ENCODE measurements at places on chromosomes 16 and 17.
A peak's percentile ranks its signal among the peaks of the same experiment; 100 is the strongest.

DNA sequence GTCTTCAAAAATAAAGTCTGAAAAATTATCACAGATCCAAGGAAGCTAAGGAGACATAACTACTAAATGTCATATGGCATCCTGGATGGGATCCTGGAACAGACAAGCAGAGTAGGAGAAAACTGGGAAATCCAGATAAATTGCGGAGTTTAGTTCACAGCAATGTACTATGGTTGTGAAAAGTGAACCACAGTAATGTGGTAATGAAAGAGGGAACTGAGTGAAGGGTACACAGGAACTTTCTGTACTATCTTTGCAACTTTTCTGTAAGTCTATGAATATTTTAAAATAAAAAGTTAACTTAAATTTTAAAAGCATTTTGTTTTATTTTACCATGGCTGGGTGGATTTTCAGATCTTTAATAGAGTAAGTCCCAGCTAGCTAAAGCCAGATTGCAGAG lies 16.3 kb downstream of the SLFN12L start:
- DNase-seq = no peak

DNA sequence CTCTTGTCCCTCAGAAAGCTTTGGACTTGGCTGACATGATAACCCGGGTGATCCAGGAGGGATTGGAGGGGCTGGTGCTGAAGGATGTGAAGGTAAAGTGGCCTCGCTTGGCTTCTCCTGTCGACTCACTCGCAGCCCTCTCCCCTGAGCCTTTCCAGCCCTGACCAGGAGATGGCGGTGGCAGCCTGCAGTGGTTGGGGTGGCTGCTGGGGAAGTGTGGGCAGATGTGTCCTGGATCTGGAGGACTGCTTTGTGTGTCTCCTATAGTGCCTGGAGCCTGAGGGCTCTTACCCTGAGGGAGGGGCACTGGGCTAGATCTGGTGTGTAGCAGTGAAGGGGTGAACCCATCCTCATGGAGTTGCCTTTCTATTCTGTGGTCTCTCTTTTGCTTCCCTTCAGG lies 17.9 kb downstream of the LIG3 start:
- DNase-seq = peak; percentile 49

DNA sequence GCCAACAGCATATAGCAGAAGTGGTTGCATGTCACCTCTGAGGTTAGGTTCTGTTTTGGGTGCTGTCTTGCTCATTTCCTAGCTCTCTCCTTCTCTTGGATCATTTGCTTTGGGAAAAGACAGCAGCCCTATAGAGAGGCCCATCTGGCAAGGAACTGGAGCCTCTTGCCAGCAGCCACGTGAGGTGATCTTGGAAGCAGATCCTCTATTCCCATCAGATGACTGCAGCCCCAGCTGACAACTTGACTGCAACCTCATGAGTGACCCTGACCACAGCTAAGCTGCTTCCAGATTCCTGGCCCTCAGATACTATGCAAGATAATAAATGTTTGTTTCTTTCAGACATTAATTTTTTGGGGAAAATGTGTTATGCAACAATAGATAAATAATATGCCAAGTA lies 213.3 kb upstream of the HS3ST4 start:
- DNase-seq = no peak

DNA sequence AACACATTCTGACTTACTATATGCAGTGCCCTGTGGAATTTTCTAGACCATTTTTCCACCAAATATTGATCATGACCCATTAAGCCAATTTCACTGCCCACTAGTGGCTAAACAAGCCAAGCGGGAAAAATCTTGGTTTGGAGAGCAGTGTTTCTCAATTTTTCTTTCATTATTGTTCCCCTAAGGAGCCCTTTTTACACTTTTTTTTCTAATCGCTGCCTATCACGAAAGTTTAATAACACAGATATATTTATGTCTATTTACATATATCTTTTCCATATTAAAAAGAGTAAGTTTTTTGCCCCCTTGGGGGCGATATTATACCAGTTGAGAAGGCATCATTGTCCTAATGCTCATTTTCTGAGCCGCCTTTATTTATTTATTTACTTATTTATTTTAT lies 10.8 kb upstream of the TLCD3B start:
- DNase-seq = peak; percentile 10

DNA sequence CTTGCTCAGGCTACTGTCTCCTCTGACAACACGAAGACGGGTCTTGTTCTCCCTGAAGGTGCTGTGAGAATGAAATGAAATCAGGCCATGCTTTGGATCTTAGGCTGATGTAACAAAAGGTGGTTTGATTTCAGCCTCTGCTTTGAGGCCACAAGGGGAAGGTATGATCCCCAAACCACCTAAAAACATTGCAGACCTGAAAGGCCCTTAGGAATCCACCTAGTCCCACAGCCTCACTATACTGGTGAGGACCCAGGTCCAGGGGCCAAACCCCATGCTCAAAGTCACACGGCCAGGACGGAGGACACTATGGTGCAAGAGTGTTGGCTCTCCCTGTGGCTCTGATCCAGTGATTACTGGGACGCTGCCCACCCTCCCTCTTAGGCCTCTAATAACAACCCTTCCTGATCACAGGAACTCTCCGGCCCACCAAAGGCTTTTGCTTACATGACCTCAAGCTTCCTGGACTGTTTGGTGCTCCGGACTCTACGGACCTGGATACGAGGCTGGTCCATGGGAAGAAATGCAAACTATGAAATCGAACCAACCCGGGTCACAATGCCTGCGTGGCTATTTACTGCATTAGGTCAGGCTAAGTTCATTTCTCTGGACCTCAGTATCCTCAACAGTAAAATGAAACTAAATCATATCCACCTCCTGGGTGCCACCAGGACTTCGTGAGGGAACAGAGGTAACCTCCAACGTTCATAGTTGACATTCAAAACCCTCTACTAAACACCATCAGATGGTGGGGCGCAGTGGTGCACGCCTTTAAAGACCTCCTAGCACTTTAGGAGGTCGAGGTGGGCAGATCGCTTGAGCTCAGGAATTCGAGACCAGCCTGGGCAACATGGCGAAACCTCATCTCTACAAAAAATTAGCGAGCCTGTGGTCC lies 1.5 kb downstream of the TRIM25 start:
- no peak for DNase-seq

- peak; percentile 48 for DNase-seq
Observed at GRCh38 chr16:1863681-1864460, 8.1 kb downstream of the MEIOB start.

DNA sequence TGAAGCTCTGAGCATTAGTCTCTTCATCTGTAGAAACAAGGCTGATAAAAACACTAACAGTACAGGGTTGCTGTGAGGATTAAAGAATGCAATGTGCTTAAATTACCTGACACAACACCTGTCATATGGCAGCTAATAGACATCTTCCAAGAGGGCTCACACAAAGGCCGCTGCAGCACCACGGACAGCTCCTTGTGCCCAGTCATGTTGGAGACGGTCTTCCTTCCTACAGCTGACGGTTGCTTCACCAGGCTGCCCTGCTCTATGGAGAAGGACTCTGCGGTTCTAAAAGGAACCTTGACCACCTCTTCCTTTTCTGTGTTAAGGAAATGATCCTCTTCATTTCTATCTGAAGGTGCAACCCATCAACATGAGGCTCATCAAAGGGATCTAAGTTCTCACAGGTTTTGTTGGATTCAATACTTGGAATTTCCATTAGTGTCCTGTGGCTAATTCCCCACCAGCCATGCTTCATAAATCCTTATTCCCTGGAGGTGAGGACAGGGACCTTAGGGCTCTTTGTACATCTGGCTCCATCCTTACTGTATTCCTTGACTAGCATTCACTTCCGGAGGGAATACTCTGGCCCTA lies 138.9 kb upstream of the CES5A start:
- DNase-seq = no peak

DNA sequence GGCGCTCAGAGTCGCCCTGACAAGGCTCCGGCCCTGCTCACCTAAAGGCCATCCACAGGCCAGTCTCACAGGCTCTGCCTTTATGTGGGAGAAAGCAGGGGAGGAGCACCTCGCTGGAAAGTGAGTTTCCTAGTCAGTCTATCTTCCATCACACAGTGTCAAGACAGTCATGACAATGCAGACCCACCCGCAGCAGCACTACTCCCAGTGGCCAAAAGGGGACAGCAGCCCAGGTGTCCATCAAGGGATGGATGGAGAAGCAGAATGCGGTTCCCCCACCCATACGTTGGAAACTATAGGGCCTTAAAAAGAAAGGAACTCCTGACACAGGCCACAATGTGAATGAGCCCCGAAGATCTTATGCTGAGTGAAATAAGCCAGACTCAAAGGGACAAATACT lies 226.8 kb downstream of the ENGASE start:
- DNase-seq = no peak

GRCh38 chr16:64659866-64660265 lies 462.0 kb downstream of the CDH11 start:
- DNase-seq = no peak

GRCh38 chr17:41116297-41116696 lies 1.9 kb downstream of the KRTAP4-11 start:
- no peak for DNase-seq

DNA sequence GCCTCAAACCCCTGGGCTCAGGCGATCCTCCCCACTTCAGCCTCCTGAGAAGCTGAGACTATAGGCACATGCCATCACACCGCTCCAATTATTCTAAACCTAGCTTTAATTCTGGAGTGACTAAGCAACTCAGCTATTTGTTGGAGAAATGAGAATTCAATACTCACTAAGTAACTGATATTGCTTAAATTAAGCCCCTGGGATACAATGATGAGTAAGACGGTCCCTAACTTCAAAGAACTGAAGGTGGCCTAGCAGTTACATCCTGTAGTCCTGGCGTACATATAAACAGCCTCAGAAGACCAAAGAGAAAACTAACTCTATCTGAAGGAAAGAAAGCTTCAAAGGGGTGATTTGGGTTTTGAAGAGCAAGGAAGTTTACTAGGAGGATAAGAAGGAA lies 25.0 kb downstream of the XPO6 start:
- no peak for DNase-seq

DNA sequence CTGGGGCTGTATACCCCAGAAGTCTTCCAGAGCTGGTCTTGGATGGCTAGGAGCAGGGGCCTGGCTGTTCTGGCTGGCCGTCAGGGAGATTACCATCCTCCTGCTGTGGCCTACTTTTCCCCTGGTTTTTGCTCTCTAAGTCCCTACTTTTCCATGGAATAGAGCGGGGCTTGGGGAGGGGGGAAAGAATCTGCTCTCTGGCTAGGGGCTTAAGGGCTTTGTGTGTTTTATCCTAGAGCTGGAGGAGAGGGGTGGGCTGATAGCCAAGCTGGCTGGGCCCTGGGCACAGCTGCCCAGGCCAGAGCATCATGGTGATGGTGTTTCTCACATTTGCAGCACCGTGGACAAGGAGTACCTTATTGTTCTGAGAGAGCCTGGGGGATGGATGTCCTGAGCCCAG lies 3.6 kb downstream of the NRN1L start:
- no peak for DNase-seq

- no peak for DNase-seq
Observed at GRCh38 chr16:85631802-85632393, 18.8 kb downstream of the GSE1 start.

DNA sequence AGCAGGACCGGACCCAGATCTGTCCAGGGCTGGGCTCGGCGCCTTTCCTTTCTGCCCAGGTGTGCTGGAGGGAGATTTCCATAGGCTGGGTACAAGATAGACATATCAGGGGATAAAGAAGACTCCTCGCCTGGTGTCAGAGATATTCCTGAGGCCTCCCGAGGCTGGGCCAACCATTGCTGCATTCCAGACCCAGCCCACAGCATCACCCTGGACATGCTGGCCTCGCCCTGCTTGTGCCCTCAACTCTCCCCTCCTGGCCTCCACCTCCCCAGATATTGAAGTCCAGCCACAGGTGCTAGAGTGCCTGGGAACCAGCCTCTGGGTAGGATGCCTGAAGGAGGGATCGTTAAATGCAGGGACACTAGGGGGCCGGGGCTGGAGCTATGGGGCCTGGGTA lies 2.1 kb downstream of the CD300LG start:
- DNase-seq = no peak

GRCh38 chr16:21994856-21995465 lies 6.0 kb downstream of the PDZD9 start:
- DNase-seq = no peak

DNA sequence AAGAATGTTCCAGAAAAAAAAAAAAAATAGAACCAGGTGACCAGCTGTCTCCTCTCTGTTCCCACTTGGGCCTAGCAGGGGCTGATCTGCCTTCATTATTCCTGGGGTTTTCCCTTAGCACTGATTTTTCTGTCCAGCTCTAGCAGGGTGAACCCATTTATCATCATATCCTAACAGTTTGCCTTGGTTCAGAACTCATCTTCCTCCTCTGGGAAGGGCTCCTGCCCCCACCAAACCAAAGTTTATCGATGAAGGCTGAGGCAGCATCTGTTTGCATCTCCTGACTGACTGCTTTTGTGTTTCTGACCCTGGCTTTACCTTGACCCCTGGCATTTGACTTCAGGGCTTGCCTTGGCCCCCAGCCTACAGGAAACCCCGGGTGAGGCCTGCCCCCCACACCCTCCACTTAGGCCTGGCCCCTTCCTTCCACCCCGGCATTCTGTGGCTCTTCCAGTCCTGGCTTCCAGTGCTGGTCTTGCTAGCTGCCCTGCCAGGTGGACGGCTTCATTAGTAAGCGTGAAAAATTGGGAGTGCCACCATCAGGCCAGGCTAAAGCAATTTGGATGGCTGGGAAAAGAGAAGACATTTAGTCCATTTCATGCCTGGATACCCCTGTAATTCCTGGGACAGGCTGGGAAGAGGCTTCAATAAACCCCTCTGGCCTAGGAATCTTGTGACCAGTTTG lies 164.9 kb downstream of the CCDC182 start:
- DNase-seq = no peak

DNA sequence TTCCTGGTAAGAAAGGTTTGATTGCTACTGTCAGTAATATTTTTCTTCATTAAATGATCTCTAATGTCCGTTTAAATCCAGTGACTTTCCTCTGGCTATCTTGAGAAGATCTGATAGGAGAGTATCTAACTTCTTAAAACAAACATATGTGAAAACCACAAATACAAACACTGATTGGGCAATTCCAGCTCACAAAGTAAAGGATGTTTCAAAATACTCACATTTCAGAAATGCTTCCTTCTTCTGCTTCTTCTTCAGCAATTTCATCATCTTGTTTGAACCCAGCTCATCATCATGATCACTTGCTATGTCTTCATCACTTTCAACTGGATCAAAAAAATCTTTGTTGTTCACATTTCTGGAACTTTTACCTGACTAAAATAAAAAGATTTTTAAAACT lies 64.3 kb upstream of the RBL2 start:
- no peak for DNase-seq

GRCh38 chr16:30120340-30121105 lies 2.5 kb downstream of the MAPK3 start:
- no peak for DNase-seq

GRCh38 chr16:18983565-18984434 lies at the start of gene TMC7:
Gene TMC7 (plus strand): TSS chr16:18983934. CDS start chr16:18984064, 130 bp downstream.
- peak; percentile 90 for DNase-seq

DNA sequence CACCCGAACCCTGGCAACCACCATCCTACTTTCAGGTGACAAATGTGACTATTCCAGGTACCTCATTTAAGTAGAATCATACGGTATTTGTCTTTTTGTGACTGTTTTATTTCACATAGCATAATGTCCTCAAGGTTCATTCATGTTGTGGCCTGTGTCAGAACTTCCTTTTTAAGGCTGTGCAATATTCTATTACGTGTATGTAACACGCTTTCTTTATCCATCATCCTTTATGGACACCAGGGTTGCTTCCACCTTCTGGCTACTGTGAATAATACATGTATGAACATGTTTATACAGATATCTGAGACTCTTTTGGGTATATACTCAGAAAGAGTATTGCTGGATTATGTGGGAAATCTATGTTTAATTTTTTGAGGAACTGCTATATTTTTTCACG lies 28.7 kb upstream of the RSL1D1 start:
- no peak for DNase-seq

- no peak for DNase-seq
Observed at GRCh38 chr16:89448656-89449055, 41.7 kb downstream of the ANKRD11 start.

- no peak for DNase-seq
Observed at GRCh38 chr17:29761040-29761761, 138.5 kb upstream of the CORO6 start.

Data from NCI-H345 (cell line).